ENCODE measurements at places on chromosomes 7 and 10.

DNA sequence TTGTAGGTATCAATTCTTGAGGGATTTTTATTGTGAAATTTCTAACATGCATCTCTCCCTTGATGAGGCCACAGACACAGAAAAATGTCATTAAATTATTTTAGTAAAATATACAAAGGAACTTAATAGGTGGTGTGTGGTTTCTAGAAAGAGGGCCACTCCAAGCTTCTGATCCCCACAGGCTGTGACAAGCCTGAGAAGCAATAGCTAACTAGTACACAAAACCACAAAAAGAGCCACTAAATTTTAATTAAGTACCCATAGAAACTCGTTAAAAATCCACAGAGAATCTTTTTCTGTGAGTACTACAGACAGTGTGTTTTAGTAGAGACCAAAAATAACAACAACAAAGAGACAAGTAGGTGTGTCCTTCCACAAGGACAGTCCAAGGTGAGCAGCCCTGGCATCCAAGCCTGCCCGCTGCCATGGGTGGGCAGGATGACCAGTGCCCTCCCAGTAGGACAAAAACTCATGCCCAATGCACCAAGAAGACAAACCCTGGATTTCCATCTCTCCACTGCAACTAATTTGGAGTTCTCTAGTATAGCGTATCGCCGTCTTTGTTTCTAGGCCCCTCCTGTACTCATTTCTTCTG is 81.0 kb downstream of the RNF216 start:
- H3K4me1 ChIP-seq: peaks cover 86% of the 10 kb centered on the region
- DNase-seq: no peak

DNA sequence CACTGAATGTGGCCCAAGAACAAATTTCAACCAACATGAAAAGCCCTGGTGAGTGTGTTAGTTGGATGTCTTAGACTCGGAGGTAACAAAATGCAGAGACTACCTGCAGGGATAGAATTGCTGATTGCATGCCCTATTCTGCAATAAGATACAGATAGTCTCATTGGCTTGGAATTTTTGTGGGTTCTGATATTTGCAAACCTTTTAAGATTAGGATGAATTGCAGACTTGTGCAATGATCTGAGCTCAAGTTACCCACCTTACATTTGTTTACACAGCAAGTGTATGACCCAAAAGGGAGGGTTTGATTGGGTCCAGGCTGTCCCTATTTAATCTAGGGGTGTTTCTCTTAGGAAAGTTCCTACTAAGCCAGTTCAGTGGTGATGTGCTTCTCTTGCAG is 45.4 kb downstream of the GPR37 start:
- H3K4me1 ChIP-seq: no peaks in the 10 kb centered on the region
- H3K36me3 ChIP-seq: no peaks in the 10 kb centered on the region
- no peak overlapping the region for H3K4me3 ChIP-seq
- H3K27me3 ChIP-seq: no peaks in the 10 kb centered on the region
- no peak for DNase-seq

GRCh38 chr10:28704464-28705161 is 27.3 kb downstream of the BAMBI start:
- peaks cover 11% of the 10 kb centered on the region for H3K27me3 ChIP-seq
- H3K27ac ChIP-seq: no peak overlapping the region
- no peak overlapping the region for H3K4me3 ChIP-seq
- no peaks in the 10 kb centered on the region for H3K36me3 ChIP-seq
- no peaks in the 10 kb centered on the region for H3K4me1 ChIP-seq
- DNase-seq: no peak

GRCh38 chr10:119689016-119689580 is 36.8 kb upstream of the INPP5F start:
- H3K36me3 ChIP-seq: no peaks in the 10 kb centered on the region
- H3K4me3 ChIP-seq: no peak overlapping the region
- H3K27me3 ChIP-seq: no peaks in the 10 kb centered on the region
- peaks cover 13% of the 10 kb centered on the region for H3K4me1 ChIP-seq

DNA sequence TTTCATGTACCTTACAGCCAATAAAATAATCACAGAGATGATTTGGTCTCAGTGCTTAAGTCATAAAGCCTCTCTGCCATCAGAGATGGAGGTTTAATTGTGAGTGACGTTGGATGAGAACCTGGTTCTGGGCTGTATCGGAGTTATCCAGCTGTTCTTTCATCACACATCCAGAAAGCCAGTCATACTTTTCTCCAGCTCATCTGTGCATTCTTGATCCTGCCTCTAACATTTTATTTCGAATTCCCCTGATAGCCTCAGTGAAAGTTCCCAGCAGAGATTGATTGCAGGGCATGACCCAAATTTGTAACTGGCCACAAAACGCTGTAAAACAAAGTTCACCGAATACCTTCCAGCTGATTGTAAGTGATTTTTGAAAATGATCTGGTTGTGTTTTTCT is 212.6 kb upstream of the HABP2 start:
- H3K27me3 ChIP-seq: peaks cover 2% of the 10 kb centered on the region
- no peak overlapping the region for H3K4me3 ChIP-seq
- DNase-seq: no peak
- no peaks in the 10 kb centered on the region for H3K4me1 ChIP-seq
- no peaks in the 10 kb centered on the region for H3K36me3 ChIP-seq

- H3K27ac ChIP-seq: no peak overlapping the region
- no peak for DNase-seq
- H3K4me1 ChIP-seq: no peaks in the 10 kb centered on the region
- no peaks in the 10 kb centered on the region for H3K27me3 ChIP-seq
Observed at GRCh38 chr10:47037654-47038425, 126.6 kb downstream of the PTPN20 start.

DNA sequence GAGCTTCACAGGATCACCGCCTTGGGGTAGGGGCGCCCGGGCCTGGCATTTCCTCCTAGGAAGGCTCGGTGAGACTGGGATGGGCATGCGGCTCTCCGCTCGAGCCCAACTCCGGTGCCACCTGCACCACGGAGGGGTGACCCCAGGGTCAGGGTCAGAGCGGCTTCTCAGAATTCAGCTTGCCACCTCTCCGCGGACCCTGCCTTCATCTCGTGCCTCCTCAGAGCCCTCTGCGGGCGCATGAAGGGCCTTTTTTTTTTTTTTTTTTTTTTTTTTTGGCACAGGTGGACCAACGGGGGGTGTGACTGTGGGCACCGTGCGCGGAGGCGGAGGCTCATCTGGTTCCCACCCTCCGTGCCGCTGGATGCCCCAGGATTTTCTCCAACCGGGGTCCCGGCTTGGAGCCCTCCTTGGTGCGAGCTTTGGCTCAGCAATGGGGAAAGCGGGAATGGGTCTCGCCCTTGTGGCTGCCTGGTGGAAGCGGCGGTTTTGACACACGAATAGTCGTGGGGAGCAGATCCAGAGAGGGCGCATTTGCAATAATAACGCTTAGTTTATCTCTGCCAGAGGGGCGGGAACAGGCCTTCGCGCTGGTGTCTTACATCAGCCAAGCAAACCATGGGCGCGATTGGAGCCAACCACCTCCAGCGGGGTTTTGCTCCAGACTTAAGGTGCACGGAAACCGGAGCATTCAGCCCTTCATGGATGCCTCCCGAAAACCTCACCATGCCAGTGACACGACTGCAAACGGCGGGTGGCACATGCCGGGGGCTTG is 5.0 kb upstream of the TNRC18 start:
- peaks cover 4% of the 10 kb centered on the region for H3K36me3 ChIP-seq
- H3K4me1 ChIP-seq: peaks cover 32% of the 10 kb centered on the region
- H3K4me3 ChIP-seq: peak overlapping the region; percentile 5
- peak; percentile 19 for DNase-seq
- peaks cover 61% of the 10 kb centered on the region for H3K27me3 ChIP-seq

DNA sequence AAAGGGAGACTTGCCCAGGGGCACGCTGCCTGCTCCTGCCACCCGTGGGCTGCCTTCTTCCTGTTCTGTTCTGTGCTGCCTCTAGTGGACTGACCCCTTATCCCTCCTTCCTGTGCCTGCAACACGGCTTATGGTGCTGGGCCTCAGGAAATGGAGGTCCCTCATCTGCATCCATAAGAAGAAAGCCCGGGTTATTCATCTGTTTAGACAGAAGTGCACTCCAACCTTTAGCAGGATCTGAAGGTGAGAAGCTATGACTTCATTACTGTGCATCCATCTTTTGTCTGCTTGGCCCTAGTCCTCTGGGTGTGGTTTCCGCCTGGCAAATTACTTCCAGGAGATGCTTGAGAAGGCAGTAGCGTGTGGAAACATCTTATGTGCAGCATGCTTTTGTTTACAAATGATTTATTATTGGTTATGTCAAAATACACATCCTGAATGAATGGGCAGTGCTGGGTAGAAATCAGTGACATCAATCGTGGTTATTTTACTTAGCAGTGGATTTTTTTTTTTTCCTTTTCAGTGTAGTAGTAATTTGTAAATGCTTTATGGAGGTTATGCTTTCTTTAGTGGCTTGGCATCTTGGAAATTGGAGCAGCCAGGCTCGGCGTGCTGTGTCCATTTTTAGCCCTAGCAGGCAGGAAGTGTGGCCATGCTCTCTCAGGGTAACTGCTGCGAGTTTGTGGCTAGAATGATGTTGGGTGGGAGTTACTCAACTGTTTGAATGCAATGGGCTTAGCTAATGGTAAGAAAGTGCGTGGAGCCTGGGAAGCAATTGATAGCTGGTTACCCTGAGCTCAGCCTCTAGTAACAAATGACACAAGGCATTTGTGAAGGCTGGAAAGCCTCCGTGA is 12.7 kb downstream of the PTPRE start:
- H3K27me3 ChIP-seq: no peaks in the 10 kb centered on the region
- no peak overlapping the region for H3K27ac ChIP-seq
- peaks cover 2% of the 10 kb centered on the region for H3K4me1 ChIP-seq
- peak; percentile 25 for DNase-seq
- no peak overlapping the region for H3K4me3 ChIP-seq

DNA sequence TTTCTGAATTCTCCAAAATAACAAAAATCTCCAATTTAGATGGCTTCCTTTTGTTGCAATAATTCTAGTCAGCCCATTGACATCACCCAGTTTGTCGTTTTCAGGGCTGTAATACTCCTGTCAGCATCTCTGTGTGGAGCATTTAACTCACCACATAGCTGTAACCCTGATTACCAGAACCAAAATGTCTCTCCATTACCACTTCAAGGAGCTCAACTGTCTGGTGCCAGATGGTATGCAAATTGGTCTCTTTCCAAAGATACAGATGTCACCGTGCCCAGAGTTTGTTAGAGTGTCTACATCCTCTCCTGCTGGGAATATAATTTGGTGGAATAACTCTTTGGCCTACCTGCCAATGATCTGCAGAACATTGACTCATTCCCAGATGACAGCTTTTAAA is 350.3 kb upstream of the POT1 start:
- H3K4me1 ChIP-seq: no peaks in the 10 kb centered on the region
- H3K27ac ChIP-seq: no peak overlapping the region
- no peak for DNase-seq
- no peak overlapping the region for H3K4me3 ChIP-seq
- no peaks in the 10 kb centered on the region for H3K36me3 ChIP-seq

GRCh38 chr7:44945479-44945878 is 33.3 kb downstream of the MYO1G start:
- H3K27ac ChIP-seq: no peak overlapping the region
- H3K4me1 ChIP-seq: no peaks in the 10 kb centered on the region
- DNase-seq: no peak
- H3K4me3 ChIP-seq: no peak overlapping the region

DNA sequence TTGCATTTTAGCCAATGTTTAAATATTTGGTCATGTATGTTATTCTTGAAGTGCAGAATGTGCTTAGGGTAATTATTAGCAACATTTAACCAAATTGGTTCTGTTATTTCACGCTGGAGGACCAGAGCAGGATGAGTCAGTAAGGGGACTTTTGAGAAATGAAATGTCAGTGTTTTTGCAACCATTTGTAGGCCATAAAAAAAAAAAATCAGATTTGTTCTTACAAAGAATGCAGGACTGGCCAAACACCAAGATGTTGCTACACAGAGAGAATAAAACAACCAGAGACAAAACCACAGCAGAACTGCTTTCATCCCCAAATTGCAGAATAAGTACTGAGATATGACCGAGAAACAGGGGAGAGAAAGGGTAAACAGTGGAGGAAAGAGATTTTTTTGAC is 62.1 kb downstream of the TPST1 start:
- no peak overlapping the region for H3K4me3 ChIP-seq
- no peak overlapping the region for H3K27ac ChIP-seq
- H3K4me1 ChIP-seq: no peaks in the 10 kb centered on the region
- no peak for DNase-seq

GRCh38 chr10:95414016-95414830 is 123.4 kb upstream of the PDLIM1 start:
- no peak overlapping the region for H3K4me3 ChIP-seq
- no peaks in the 10 kb centered on the region for H3K27me3 ChIP-seq
- H3K4me1 ChIP-seq: no peaks in the 10 kb centered on the region
- DNase-seq: no peak
- no peaks in the 10 kb centered on the region for H3K36me3 ChIP-seq

GRCh38 chr7:110804501-110804900 is 286.4 kb upstream of the LRRN3 start:
- no peak for DNase-seq
- H3K4me3 ChIP-seq: no peak overlapping the region
- no peak overlapping the region for H3K27ac ChIP-seq
- peaks cover 7% of the 10 kb centered on the region for H3K4me1 ChIP-seq
- H3K27me3 ChIP-seq: no peaks in the 10 kb centered on the region

GRCh38 chr7:97873606-97874005 is 1.4 kb upstream of the ASNS start:
- H3K4me1 ChIP-seq: peaks cover 19% of the 10 kb centered on the region
- H3K4me3 ChIP-seq: no peak overlapping the region
- no peaks in the 10 kb centered on the region for H3K27me3 ChIP-seq
- no peak for DNase-seq
- no peak overlapping the region for H3K27ac ChIP-seq

GRCh38 chr7:26096136-26096535 is 55.9 kb upstream of the NFE2L3 start:
- H3K27ac ChIP-seq: no peak overlapping the region
- no peak for DNase-seq
- no peaks in the 10 kb centered on the region for H3K27me3 ChIP-seq
- no peak overlapping the region for H3K4me3 ChIP-seq
- H3K36me3 ChIP-seq: no peaks in the 10 kb centered on the region
- peaks cover 30% of the 10 kb centered on the region for H3K4me1 ChIP-seq

DNA sequence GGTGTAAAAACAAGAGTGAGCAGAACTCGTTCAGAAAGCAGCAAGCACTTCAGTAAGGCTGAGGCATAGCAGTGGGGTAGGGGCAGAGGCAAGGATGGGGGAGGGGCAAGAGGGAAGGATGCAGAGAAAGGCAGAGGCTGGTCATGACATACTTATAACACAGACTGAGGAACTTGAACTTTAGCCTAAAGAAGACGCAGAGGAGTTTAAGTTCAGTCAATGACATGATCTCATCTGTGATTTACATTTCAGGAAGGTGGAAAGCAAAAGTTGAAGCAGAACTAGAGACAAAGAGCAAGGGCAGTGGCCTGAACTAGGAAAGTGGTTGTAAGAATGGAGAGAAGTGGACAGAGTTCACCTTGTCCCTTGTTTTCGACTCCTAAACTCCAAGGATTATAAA is 15.8 kb downstream of the MACC1 start:
- no peak overlapping the region for H3K4me3 ChIP-seq
- no peaks in the 10 kb centered on the region for H3K36me3 ChIP-seq
- DNase-seq: no peak

DNA sequence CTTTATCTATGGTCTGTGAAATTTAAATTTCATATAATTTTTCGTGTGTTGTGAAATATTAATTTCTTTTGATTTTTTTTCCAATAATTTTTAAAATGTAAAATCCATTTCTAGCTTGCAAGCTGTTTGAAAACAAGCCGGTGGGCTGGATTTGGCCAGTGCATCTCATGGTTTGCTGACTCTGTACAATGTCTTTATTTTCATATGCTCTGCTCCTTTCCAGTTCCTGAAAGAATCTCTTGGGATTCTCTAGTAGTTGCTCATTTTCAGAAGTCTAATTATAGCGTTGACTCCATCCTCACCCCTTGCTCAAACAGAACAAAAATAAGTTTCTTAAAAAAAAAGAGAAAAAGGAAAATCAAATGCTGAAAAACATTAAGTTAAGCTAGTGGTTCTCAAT is 21.4 kb downstream of the UBN2 start:
- no peak overlapping the region for H3K4me3 ChIP-seq
- no peaks in the 10 kb centered on the region for H3K27me3 ChIP-seq
- DNase-seq: no peak
- H3K36me3 ChIP-seq: peaks cover 21% of the 10 kb centered on the region
